ENCODE measurements at places on chromosomes 3 and 15.

DNA sequence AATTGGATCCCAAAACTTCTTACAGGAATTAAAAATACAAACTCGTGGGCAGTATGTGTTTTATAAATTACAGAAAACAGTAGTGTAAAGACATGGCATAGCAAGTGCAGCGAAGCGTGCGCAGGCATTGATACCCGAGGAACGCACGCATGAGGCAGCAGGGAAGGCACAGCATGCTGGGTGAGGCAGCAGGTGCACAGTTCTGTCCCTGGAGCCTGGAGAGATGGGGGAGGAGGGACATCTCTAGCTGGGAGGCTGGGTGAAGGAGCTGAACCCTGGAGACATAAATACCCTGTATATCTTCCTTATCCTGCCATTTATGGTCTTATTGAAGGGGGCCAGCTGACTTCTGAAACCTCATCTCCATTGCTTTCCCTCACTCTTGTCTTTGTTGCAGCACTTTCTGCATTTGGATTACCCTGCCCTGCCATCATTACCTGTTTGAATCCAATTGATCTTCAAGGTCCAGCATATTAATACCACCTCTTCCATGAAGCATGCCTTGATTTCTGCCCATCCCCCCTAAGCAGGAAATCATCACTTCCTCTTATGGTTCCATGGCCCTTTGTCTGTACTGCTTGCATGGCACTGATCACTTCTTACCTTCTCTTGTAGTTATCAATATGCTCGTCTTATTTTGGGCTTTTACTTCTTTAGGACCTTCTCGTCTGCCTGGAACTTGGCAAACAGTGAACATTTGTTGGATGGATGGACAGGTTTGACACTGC is 20.5 kb downstream of the LPP start:
- no peaks in the 10 kb centered on the region for H3K36me3 ChIP-seq
- H3K27ac ChIP-seq = no peak overlapping the region
- DNase-seq = no peak
- no peak overlapping the region for H3K4me3 ChIP-seq
- peaks cover 39% of the 10 kb centered on the region for H3K4me1 ChIP-seq

DNA sequence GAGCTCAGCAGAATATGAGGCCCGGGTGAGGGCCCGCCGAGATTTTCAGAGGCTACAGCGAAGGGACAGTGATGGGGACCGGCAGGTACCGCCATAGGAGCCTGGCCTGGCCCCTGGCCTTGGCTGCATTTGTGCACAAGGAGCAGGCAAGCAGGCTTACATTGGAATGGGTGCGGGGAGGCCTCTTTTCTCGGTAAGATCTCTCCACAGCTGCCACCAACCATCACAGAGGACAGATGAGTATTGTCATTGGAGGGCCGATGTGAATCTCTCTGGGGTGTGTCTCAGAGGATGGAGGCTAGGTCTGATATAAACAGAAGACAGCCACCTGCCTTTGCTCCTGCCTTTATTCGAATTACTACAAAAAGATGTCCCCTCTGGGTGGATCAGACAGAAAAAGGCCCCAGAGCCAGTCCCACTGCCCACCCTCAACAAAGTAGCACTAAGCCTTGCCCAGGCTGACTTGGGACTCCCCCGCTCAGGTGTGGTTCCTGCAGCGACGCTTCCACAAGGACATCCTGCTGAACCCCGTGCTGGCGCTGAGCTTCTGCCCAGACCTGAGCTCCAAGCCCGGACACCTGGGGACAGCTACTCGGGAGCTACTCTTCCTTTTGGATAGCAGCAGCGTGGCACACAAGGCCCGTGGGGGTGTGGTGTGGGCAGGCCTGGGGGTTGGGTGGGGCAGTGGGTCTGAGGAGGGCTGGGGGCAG is 5.4 kb downstream of the VWA5B2 start:
- peaks cover 40% of the 10 kb centered on the region for H3K27me3 ChIP-seq
- H3K4me3 ChIP-seq = no peak overlapping the region
- no peak overlapping the region for H3K27ac ChIP-seq
- no peak for DNase-seq

DNA sequence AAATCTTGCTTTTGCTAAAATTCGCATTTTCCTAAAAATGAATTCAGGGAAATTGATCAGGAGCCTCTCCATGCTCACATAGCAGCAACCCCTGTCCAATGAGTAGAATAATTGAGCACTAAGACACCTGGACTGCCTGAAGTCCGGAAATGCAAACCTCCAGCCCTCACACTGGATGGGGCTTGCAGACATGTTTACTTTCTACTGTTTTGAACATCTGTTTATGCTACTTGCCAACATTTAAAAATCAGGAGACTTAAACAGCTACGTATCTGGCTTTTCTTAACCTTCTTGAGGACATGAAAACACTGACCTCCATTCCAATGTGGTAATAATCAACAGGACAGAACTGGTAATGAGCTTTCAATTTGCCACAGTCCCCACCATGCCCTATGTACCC is 184.4 kb downstream of the SHOX2 start:
- no peaks in the 10 kb centered on the region for H3K36me3 ChIP-seq
- peaks cover 7% of the 10 kb centered on the region for H3K4me1 ChIP-seq
- no peak for DNase-seq
- no peak overlapping the region for H3K4me3 ChIP-seq
- H3K27me3 ChIP-seq = no peaks in the 10 kb centered on the region

GRCh38 chr3:123377243-123377740 is 71.6 kb downstream of the ADCY5 start:
- no peak overlapping the region for H3K4me3 ChIP-seq
- DNase-seq = no peak
- no peaks in the 10 kb centered on the region for H3K4me1 ChIP-seq
- H3K27ac ChIP-seq = no peak overlapping the region
- no peaks in the 10 kb centered on the region for H3K36me3 ChIP-seq

DNA sequence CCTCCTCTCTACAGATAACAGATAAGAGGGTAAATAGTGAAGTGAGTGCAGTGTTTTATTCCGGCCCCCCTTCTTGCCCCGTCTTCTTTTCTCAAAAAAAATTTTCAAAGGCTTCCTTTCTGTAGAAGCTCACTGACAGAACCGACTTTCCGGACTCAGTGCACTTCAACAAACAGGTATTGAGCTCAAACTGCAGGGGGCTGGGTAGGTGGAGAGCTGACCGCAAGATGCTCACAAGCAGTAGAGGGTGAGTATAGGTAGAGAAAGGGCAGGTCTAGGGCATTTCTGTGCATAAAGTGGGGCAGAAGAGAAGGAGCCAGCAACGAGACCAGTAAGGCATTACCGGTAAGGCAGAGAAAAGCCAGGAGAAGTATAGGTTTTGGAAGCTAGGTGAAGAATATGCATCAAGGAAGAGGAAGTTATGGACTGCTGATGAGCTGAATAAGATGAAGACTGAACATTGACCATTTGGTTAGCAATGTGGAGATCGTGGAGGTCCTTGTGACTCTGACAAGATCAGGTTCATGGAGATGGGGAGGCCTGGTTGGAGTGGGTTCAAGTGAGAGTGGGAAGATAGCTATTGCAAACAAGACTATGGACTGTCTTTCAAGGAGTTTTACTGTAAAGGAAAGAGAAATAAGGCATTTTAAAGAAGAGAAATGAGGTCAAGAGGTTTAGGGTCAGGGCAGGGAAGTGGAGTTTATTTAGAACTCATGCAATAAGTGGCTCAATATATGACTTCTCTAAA is 97.4 kb downstream of the ST6GAL1 start:
- H3K27me3 ChIP-seq = no peaks in the 10 kb centered on the region
- no peak overlapping the region for H3K4me3 ChIP-seq
- H3K27ac ChIP-seq = 0 out of 2 replicates have a peak overlapping the region, but pooled peaks have one; percentile 2
- H3K36me3 ChIP-seq = peaks cover 24% of the 10 kb centered on the region
- H3K4me1 ChIP-seq = peaks cover 22% of the 10 kb centered on the region

DNA sequence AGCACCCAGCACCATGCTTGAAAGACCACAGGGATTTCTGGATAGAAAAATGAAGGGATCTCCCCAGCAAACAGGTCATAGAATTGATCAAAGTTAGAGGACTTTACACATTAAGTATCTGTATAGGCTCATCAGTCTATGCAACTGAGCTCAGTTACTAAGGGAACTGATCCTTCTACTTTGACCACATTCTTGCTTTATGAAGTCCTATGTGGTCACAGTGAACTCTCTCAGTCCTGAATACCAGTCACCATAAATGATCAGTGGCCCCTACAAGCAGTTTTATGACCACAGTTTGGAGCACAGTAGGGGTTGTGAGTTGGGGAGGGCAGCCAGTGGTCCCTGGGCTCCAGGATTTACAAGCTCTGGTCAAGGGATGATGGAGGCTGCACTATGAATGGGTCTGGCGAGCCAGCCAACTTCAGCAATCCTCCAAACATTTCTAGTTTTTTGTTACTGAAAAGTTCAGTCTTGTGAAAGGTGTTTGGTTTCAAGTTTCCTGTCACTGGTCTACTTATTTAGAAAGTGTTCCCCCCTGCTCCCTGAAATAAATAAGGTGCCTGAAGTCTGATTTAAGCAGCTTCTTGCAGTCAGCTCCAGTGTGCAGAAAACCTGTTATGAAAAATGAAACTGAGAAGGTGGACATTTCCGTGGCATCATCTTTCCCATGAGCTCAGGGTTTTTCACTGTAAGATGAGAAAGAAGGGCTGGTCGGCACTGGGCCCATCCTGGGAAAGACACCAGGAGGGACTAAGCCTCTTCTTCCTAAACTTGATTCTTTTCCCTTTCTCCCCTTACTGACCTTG is 75.5 kb downstream of the DAPK2 start:
- no peaks in the 10 kb centered on the region for H3K36me3 ChIP-seq
- DNase-seq = no peak
- peaks cover 55% of the 10 kb centered on the region for H3K4me1 ChIP-seq
- peaks cover 23% of the 10 kb centered on the region for H3K27me3 ChIP-seq
- no peak overlapping the region for H3K4me3 ChIP-seq

DNA sequence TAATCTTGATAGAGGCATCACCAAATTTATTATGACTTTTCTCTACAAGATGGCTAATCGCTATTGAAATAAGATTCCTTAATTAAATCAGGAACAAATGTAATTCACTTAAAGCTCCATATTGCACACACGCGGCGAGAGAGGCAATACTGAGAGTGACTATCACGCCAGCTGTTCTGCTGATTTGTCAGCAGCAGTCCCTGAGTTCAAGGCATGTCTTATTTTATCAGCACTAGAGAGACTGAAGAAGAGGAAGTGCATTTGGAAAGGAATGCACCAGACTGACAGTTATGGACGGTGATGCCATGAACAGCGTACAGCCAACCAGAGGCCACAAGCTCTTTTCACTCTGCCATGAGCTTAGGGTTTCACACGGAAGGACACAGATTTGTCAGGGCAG is 83.6 kb upstream of the SLCO3A1 start:
- no peaks in the 10 kb centered on the region for H3K36me3 ChIP-seq
- peaks cover 17% of the 10 kb centered on the region for H3K27me3 ChIP-seq
- no peak for DNase-seq
- peaks cover 8% of the 10 kb centered on the region for H3K4me1 ChIP-seq

GRCh38 chr15:41583795-41584194 is 24.8 kb downstream of the TYRO3 start:
- H3K4me3 ChIP-seq = no peak overlapping the region
- DNase-seq = no peak
- H3K27ac ChIP-seq = no peak overlapping the region
- H3K27me3 ChIP-seq = peaks cover 16% of the 10 kb centered on the region
- peaks cover 16% of the 10 kb centered on the region for H3K4me1 ChIP-seq
- H3K36me3 ChIP-seq = no peaks in the 10 kb centered on the region

- H3K4me1 ChIP-seq = peaks cover 32% of the 10 kb centered on the region
- H3K4me3 ChIP-seq = peak within 1 kb of the TSS; percentile 89
These were observed at the start of gene TJP1 for GRCh38 chr15:29822100-29822683. Gene TJP1, minus strand, starts transcription at chr15:29822468. Its CDS starts 440 bp downstream, at chr15:29822028.

GRCh38 chr15:83848315-83849050 is 194.6 kb downstream of the ADAMTSL3 start:
- no peaks in the 10 kb centered on the region for H3K4me1 ChIP-seq
- no peaks in the 10 kb centered on the region for H3K36me3 ChIP-seq
- no peak for DNase-seq
- H3K4me3 ChIP-seq = no peak overlapping the region

GRCh38 chr15:85024509-85025336 is 43.1 kb downstream of the PDE8A start:
- peaks cover 34% of the 10 kb centered on the region for H3K4me1 ChIP-seq
- H3K4me3 ChIP-seq = no peak overlapping the region
- no peaks in the 10 kb centered on the region for H3K27me3 ChIP-seq
- H3K36me3 ChIP-seq = no peaks in the 10 kb centered on the region

GRCh38 chr3:58824285-58824684 is 157.7 kb upstream of the FAM3D start:
- DNase-seq = peak; percentile 77
- peaks cover 6% of the 10 kb centered on the region for H3K36me3 ChIP-seq
- H3K4me1 ChIP-seq = peaks cover 10% of the 10 kb centered on the region
- no peak overlapping the region for H3K4me3 ChIP-seq
- H3K27ac ChIP-seq = no peak overlapping the region
- H3K27me3 ChIP-seq = no peaks in the 10 kb centered on the region

GRCh38 chr3:183123891-183124290 is 24.6 kb upstream of the MCCC1 start:
- no peaks in the 10 kb centered on the region for H3K4me1 ChIP-seq
- no peak overlapping the region for H3K27ac ChIP-seq
- peaks cover 2% of the 10 kb centered on the region for H3K27me3 ChIP-seq

DNA sequence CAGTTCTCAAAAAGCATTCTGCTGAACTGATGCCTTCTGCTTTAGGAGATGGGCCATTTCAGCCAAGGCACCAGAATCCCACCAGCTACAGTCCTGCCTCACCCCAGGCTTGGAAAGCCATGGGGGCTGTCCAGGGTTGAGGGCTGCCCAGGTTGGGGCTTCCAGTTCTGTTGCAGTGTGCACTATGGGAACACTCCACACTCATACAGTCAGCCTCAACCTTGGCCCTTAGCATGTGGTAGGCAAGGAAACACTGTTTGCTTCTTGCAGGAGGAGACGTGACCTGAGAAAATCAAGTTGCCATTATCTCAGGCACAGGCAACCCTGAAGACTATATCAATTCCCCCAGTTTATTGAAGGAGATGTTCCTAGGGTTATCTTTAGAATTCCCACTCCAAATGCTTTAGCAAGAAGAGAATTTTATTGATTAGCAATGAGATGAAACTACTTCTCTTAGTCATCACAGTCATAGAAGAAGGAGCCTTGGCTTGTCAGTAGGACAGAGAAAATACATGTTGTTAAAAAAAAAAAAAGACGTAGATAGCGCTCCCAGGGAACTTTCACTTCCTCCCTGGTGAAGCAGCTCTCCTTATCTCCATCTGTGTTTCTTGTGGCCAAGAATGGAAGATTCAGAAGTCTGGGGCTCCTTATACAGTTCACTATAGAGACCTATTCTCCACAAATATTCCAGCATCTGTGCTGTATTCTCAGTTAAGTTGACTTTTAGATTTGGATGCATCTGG is 38.3 kb upstream of the IL12A start:
- H3K4me1 ChIP-seq = 0 out of 2 replicates have a peak, but pooled peaks cover 5% of the 10 kb centered on the region
- H3K27ac ChIP-seq = no peak overlapping the region
- H3K27me3 ChIP-seq = no peaks in the 10 kb centered on the region
- no peak for DNase-seq
- H3K36me3 ChIP-seq = no peaks in the 10 kb centered on the region
